AG09319 (cell line): ENCODE measurements at places on chromosomes 5 and 9.

GRCh38 chr5:58322453-58322852 is 137.4 kb downstream of the PLK2 start:
- DNase-seq: peak; percentile 4

GRCh38 chr5:22431406-22431805 is 421.7 kb downstream of the CDH12 start:
- DNase-seq: no peak

DNA sequence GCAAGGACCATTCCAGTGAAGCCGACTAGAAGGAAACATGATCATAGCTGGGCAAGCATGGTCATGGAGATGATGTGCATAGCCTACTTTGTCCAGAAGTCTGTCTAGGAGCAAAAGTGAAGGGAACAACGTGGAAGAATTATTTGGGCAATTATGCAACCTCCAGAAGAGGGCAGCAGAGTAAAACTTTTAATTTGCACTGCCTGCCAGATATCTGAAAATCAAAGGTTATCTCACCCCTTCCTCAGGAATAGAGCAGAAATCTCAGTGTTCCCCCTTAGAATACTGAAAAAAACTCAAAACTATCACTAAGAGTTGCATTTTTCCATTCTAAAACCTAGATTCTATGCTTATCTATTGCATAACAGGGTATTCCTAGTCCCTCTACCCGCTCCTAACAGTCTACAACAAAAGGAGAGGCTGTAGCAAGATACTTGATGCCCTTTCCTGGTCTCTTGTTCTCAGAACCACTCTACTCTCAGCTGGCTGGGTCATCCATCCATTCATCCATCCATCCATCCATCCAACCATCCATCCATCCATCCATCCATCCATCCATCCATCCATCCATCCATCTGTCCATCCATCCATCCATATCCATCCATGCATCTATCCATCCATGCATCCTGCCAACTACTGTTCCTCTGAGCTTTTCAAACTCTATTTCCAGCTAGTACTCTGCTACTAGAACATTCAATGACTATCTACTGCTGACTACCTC is 8.4 kb upstream of the SETD9 start:
- DNase-seq: no peak

DNA sequence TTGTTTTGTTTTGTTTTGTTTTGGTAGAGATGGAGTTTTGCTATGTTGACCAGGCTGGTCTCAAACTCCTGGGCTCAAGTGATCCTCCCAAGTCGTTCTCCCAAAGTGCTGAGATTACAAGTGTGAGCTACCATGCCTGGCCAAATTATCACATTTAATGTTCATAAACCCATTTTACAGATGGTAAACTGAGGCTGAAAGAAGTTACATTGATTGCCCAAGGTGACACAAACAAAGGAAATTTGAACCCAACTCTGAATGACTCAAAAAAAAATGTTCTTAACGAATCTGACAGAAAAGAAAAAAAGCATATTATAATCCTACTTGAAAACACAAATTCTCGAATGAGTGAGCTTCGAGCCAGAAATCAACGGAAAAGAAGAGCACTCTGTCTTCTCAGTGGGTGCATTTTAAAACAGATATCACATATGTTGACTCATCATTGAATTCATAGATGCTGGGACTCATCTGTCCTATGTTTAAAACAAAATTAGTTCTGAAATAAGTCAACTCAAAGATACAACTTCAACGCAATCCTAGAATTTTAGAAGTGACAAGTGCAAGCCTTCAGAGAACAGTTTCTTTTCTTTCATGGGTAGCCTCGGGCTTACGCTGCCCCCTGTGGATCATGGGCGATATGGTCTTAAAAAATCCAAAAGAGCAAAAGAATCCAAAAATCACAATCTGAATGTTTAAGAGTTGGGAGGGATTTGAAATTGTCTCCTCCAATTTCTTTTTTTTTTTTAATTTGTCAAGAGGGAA is 28.4 kb downstream of the TIMD4 start:
- no peak for DNase-seq

- DNase-seq: no peak
These were observed 67.8 kb downstream of the TMEM167A start for GRCh38 chr5:83009408-83009807.

GRCh38 chr5:163529698-163530097 is 24.3 kb downstream of the MAT2B start:
- DNase-seq: no peak
